Activated naive CD4-positive, alpha-beta T cell (primary cell): ENCODE measurements at places on chromosomes 12 and 14.

- DNase-seq: no peak
These were observed 41.3 kb upstream of the TESC start for GRCh38 chr12:117140397-117141096.

GRCh38 chr12:121533394-121534090, 47.3 kb downstream of the KDM2B start:
- no peak for DNase-seq

- no peak for DNase-seq
These were observed 223.3 kb downstream of the CCDC91 start for GRCh38 chr12:28413460-28414109.

DNA sequence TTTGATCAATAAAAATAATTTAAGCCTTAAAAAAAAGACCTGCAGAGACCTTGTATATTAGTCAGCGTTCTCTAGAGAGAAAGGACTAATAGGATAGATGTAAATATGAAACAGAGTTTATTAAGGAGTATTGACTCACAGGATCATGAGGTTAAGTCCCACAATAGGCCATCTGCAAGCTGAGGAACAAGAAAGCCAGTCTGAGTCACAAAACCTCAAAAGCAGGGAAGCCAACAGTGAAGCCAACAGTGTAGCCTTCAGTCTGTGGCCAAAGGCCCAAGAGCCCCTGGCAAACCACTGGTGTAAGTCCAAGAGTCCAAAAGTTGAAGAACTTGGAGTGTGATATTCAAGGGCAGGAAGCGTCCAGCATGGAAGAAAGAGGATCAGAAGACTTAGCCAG, 66.3 kb downstream of the TBX5 start:
- DNase-seq: no peak

DNA sequence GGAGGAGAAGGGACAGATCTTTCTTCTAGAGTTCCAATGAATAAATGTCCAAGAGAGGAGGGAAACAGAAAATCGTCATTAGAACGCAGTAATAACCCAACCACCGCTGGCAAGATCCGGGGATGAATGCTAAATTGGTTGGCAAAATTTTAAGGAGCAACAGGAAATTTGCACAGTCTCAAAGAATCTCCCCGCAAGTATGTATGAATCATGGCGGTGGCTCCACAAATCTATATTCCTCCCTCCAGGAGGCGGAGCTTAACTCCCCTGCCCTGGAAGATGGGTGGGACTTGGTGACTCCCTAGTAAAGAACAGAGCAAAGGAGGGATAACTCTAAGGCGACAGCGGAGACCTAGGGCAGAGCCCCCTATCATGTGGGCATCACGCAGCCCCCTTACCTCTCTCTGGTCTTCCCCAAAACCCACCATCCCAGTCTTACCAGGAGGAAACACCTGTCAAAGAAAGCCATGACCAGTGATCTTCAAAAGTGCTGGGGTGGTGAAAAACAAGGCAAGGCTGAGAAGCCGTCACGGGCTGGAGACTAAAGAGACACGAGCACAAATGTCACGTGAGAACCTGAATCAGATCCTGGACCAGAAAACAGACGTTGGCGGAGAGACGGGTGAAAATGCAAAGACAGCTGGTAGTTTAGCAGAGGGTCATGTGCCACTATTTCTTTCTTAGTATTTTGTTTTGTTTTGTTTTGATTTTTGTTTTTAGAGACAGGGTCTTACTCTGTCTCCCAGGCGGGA, 125.8 kb downstream of the NCOR2 start:
- no peak for DNase-seq

- no peak for DNase-seq
These were observed 31.8 kb upstream of the TEX22 start for GRCh38 chr14:105366386-105367074.

DNA sequence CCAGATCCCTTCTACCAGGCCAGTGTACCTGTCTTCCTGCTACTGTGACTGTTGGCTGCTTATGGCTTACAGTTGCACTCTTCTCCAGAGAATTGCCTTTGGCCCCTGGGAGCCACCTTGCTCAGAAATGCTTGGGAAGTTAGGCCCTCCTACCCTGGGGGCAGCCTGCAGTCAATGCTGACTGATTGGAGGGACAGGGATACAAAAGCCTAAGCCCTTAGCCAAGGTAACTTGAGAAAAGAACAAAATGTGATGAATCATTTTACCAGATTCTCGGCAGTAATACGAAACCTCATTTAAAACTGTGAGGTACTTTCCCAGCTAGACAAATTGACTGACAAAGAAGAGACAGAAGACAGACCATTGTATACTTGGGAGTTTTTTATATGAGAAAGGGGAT, 47.3 kb downstream of the PTCSC3 start:
- no peak for DNase-seq

DNA sequence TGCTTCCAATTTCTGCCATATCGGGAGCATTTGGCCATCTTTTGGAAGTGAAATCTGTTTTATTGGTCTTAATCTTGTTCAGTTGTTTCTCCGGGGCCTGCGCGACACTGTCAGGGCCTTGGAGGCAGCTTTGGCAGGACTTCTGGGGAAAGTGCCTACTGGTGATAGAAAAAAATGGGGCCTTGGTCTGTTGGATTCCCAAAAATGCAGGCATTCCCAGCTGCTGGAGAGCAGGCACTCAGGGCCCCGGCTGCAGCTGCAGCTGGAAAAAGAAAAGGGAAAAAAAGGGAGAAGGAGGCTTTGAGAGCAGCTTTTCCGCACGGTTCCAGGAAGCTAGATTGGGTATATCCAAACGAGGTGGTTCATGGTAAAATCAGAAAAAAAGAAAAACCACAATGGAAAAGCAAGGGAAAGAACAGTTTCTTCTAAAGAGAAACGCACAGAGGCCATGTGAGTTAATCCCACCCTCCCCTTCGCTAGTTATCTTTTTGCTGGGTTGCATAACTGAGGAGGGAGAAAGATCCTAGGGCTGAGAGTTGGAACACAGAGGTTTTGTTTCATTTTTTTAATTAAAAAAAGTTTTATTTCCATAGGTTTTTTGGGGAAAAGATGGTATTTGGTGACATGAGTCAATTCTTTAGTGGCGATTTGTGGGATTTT, 134.7 kb upstream of the RFLNA start:
- no peak for DNase-seq

DNA sequence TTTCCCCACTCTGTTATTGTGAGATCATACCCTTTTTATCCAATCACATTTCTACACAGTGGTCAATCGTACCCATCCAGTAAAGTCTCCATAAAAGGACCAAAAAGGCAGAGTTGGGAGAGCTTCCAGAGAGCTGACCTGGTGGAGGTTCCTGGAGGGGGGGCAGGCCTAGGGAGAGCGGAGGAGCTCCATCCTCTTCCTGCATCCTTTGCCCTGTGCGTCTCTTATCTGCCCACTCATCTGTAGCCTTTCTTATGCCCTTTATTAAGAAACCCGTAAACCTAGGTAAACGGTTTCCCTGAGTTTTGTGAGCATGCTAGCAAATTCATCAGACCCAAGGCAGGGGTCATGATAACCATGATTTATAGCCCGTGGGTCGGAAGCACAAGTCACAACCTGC, 26.2 kb downstream of the EVL start:
- DNase-seq: no peak

GRCh38 chr12:122726080-122726558, 4.5 kb downstream of the HCAR1 start:
- no peak for DNase-seq

GRCh38 chr12:97493731-97494130, 31.1 kb downstream of the RMST start:
- DNase-seq: no peak

DNA sequence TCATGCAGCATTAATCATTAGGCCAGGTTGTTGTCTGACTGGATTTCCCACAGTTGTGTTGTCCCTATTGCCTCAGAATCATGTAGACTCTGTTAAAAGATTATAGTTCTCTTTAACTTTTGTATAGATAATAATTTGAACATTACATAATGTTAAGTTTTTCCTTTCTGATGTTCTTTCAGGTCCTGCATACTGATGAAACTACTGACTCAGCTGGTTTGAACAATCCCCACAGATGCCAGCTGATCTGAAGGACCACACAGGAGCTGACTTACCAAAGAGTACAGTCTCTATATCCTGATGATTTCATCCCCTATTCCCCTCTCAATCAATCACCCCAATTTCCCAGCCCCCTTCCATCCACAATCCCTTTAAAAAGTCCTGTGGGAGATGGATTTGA, 341.2 kb upstream of the MGAT4C start:
- no peak for DNase-seq

DNA sequence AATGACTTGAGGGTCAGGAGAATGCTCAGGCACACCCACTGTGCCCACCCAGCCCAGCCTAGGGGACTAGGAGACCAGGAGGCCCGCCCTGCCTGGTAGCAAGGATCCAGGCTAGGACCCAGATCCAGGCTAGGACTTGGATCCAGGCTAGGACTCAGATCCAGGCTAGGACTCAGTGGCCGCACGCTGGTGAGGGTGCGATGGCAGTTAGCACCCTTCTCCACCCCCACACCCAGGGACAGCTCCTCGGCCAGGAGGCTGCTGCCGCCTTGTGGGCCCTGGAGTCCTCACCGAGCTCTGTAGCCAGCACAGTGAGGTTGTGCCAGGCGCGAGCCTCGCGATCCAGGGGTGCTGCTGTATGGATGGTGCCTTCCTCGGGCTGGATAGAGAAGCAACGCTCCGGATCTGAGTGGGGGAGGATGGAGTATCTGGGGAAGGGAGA, 5.1 kb downstream of the CDH24 start:
- no peak for DNase-seq

DNA sequence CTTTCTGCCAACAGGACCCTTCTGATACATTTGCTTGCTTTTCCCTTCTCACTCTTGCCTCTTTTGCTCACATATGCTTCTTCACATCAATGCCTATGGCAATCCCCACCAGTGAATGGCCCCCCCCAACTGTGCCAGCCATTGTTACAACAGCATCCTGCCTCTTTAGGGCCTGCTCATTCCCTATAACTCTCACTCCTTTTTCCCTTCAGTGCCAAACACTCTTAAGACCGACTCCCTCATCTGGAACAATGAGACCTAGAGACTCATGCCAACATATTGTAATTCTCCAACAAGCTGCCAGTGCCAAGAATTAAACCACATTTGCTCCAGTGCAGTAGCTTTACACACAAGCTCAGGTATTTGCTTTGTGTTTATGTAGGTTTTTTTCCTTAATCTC, 189.0 kb downstream of the SOX5 start:
- DNase-seq: no peak

DNA sequence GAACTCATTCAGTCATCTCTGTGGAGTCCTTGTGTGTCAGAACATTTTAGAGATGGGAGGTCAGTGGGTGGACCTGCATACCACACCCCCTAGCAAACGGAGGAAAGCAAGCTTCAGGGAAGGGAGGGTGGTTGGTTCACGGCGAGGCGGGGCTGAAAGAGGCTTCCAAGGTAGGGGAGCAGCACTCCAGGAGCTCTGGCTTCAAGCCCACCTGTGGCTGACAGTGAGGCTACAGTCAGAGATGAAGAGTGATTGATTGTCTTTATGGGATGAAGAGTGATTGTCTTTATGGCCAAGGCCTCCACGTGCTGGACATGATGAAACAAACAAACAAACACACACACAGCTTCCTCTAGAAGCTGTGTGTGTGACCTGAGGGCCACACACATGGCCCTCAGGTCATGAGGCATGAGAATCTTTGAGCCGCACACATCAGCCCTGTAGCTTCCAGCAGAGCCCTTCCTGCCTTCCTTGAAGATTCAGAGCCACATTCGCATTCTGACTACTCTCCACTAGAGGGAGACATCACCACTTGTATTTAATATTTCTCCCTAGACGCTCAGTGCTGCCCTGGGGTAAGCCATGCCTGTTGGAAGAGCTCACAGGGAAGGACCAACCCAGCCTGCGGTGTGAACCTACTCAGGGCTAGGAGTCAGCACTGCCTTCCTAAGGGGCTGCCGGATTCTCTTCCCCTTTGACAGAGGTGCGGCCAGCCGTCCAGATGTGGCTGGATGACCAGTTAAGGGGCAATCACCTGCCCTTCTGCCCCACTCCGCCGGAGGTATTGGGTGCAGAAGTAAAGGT, 54.4 kb upstream of the KCNA1 start:
- no peak for DNase-seq

- DNase-seq: no peak
These were observed 677 bp downstream of the C12orf75 start for GRCh38 chr12:105330931-105331804.

DNA sequence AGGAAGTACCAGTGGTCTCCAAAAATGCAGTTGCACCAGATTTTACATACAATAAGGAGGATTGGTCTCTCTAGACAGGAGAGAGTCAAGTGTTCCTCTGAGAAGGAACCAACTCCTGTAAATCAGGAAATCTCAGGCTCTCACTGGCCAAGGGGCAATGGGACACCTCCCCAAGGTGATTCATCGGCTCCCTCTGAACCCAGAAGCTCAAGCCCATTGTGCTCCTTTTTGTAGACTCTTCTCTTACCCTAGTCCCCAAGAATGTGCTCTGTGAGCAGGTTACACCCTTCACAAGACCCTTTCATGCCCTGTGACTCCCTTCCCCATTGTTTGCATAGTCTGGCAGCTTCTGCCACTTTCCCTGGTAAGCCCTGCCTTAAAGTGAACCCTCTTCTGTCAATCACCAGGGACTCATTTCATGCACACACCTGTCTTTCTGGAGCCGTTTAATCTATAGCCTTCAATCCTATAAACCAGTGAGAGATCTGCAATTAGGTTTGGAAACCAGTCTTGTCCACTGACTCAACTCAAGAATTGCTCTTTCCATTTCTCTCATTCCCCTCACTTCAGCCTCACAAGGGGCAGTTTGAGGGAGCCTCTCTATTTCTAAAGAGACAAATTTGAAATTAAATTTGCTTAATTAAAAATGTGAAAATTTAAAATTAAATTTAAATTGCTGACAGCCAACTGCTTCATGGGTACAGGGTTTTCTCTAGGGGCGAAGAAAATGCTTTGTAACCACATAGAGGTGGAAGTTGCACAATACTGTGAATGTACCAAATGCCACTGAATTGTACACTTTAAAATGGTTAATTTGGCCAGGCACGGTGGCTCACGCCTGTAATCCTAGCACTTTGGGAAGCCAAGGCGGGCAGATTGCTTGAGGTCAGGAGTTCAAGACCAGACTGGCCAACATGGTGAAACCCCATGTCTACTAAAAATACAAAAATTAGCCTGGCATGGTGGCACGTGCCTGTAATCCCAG, 38.3 kb upstream of the LTA4H start:
- DNase-seq: no peak

GRCh38 chr12:12476857-12477531, 85.7 kb downstream of the DUSP16 start:
- no peak for DNase-seq

GRCh38 chr12:83763425-83763824, 1076.7 kb downstream of the TMTC2 start:
- DNase-seq: no peak

DNA sequence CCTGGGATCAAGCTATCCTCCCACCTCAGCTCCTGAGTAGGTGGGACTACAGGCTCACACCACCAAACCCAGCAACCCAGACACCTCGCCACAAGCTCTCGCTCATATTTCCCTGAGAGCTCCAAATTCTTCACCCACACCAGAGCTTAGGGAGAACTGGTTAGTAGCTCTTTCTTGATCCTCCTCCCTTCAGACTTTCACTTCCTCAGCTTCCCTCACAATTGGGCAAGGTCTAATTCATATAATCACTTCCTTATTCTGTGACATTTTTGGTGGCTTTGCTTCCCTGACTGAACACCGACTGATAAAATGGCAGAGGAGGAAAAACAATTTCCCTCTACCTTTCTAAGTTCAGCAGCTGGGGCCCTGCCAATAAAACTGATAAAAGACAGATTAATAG, 88.5 kb downstream of the GXYLT1 start:
- DNase-seq: no peak

GRCh38 chr14:60989599-60989998, 8.6 kb downstream of the SLC38A6 start:
- DNase-seq: no peak
